Activated T-cell treated with anti-CD3 and anti-CD28 coated beads, Interleukin-2, amount 50 U/mL, for 72 hours (primary cell): ENCODE measurements at places on chromosomes 12 and 14.
A peak's percentile ranks its signal among the peaks of the same experiment; 100 is the strongest.

GRCh38 chr12:88435334-88436076, 144.8 kb downstream of the KITLG start:
- DNase-seq: no peak

DNA sequence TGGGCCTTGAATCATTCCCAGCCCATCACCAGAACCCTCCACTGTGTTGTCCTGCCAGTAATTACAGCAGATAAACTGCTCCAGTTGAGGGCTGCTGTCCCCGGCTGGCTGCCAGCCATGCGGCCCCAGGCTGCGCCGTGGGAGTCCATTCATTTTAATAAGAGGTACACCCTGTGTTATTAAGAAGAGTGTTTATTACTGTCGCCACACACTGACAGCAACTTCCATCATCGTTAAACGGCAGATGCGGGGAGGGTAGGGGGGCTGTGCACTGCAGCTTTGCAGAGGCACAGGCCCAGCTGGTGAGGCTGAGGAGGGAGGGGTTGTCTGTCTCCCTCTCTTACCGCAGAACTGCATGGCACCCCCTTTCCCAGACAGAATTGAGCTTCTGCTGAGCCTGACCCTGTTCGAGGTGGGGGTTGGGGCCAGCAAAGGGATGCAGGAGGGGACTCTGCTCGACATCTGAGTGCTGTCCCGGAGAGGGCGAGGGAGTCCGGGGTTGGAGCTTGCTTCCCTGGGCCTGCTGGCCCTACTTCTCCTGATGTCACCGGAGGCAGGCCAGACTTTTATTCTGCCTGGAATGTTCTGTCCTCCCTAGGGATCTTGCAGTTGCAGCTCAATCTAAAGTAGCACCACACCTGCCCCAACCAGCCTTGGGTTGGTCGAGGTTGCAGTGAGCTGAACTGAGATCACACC, 33.8 kb upstream of the GPATCH2L start:
- DNase-seq: no peak

DNA sequence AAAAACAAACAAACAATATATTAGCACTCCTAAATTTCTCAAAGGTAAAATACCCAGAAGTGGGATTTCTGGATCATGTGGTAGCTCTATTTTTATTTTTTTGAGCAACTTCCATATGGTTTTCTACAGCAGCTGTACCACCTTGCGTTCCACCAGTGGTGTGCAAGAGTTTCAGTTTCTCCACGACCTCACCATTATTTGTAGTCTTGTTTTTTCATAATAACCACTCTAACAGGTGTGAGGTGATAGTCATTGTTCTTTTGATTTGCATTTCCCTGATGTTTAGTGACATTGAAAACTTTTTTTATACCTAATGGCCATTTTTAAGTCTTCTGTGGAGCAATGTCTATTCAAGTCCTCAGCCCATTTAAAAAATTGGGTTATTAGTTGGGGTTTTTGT, 127.3 kb upstream of the SLC38A2 start:
- DNase-seq: no peak

GRCh38 chr14:70955543-70956480, 48.6 kb downstream of the PCNX1 start:
- peak; percentile 38 for DNase-seq

DNA sequence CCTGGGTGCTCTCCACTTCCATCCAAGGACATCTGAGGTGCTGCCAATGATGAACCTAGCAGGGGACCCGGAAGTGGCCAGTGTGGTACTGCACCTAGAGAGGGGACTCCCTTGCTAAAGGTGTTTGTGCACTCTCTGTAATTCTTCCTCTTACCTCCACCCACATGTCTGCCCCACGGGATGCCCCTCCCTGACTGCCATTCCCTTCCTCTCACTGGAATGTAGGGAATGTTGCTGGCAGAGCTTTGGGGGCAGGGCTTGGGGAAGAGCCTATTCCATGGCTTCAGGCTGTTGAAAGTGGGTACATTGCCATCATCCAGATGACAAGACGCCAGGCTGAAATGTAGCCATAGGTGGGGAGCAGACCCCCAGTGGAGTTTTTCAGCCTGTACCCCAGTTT, 153.2 kb downstream of the SMOC1 start:
- no peak for DNase-seq

- DNase-seq: no peak
These were observed 99.2 kb downstream of the PHETA1 start for GRCh38 chr12:111269718-111270117.

DNA sequence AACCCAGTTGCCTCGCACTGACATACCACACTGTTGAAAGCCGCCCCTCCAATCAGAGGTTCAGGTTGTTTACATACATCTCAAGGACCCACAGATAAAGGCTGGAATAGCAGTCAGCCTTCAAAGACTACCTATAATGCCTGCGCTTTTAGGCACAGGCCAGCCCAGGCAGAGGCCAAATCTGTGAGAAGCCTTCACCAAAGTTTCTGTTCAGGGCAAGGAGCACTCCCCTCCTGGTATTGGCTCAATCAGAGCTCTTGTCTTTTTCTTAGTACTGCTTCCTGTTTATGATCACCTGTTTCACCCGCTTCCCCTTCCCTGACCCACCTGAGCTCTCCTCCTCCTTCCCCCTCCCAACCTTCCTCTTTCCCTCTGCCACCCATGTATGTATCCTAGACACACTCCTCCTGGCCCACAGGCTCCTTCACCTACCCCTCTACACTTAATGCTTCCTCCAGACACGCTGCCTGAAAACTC, 34.8 kb downstream of the DUSP16 start:
- DNase-seq: no peak

- no peak for DNase-seq
These were observed 196.1 kb downstream of the TBX5 start for GRCh38 chr12:114209861-114210260.

DNA sequence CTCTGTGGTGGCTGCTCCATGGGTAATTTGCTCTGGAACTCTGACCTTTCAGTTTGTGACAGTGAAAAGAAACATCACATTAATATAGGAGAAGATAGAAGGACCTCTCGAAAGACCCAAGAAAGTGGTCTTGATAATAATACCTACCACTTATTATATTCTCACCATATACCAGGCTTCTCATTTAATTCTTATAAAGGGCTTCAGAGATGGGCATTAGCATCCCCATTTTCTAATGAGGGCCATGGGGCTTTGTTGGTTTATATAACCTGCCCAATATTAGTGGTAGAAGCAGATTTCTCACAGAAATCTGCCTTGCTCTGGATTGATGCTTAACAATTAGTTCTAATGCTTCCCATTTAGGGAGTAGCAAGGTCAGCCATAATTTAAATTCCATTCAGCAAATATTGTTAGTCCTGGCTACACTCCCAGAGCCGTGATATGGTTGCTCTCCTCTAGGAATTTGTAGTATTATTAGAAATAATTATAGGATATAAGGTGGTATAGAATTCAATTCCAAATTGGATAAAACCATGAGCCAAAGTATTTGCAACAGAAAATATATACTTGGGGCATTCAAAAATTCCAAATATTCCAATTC, 7.4 kb upstream of the AMIGO2 start:
- DNase-seq: no peak

DNA sequence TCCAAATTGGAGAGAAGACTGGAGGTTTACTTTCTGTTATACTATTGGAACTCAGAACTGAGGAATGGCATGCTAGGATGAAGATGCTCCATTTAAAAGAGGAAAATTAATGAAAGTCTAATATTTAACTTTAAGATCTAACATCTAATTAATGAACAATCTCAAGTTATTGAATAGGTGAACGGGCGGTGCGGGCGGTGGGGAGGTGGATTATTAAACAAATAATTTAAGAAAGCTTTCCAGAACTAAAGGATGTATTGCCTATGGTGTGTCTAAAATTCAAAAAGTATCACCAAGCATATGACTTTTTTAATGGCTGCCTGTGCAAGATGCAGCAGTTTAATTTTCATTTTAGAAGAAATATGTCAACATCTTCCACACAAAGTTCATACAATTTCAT, 1747.1 kb upstream of the SEL1L start:
- no peak for DNase-seq

GRCh38 chr14:34087571-34087970, 136.7 kb upstream of the EGLN3 start:
- DNase-seq: no peak

DNA sequence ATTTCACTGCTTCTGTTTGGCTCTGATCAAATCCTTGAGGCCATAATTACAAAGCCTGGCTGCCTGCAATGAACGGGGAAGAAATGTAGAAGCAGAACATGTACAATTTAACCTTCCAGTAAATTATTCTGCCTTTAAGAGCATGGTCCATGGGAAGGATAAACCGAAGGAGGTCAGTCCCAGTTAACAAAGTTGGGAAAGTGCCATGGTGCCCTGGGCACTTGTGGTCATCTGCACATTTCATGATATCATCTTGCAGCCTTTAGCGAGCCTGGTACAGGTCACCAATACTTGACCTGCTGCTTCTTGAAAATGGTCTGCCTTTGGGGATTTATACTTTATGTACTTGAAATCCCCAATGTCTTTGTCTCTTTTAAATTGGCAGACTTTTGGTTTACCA, 175.9 kb upstream of the KITLG start:
- no peak for DNase-seq

GRCh38 chr12:55818140-55818728, 393 bp downstream of the ORMDL2 start:
- DNase-seq: no peak

DNA sequence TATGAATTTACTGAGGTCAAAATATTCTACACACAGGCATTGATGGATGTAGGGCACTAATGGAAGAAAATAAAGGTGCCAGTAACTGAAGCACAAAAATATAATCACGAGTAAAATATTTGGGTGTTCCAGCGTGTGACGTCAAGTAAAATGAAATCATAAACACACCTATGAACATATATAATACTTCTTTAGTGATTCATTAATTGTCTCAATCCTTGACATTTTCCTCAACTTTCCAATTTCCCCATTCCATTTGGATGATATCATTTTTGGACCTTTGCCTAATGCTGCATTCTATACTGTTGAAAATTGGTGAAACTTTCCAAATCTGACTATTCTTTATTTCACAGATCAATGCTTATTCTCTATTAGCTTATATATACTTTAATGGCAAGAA, 649.3 kb downstream of the GALC start:
- no peak for DNase-seq

- DNase-seq: no peak
These were observed 234.7 kb upstream of the TBX3 start for GRCh38 chr12:114918535-114919233.

- no peak for DNase-seq
These were observed 40.9 kb upstream of the RERGL start for GRCh38 chr12:18130851-18131250.

GRCh38 chr14:56891226-56891625, 80.9 kb upstream of the OTX2 start:
- no peak for DNase-seq
